Activated naive CD4-positive, alpha-beta T cell (primary cell): ENCODE measurements at places on chromosomes 6 and 20.

- no peak for DNase-seq
Observed at GRCh38 chr6:87481931-87482330, 9.2 kb downstream of the SLC35A1 start.

DNA sequence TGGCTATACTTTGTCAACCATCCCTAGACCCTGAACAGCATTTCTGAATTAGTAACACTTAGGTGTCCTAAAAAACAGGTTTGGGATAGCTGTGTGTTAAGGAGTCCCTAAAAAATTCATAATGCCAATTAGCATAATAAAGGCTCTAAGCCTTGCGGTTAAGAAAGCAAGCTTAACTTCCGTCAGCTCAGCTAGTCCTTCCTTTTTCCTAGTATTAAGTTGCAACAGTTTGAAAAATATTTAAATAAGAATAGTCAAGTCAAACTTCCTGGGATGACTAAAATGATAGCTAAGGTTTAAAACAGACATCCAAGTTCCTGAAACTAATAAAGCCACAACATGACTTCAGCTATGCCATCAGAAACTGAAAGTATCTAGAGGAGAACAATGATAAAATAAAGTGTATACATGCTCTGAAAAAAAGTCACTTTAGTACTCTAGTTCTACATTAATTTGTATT is 3.5 kb downstream of the AKIRIN2 start:
- no peak for DNase-seq

DNA sequence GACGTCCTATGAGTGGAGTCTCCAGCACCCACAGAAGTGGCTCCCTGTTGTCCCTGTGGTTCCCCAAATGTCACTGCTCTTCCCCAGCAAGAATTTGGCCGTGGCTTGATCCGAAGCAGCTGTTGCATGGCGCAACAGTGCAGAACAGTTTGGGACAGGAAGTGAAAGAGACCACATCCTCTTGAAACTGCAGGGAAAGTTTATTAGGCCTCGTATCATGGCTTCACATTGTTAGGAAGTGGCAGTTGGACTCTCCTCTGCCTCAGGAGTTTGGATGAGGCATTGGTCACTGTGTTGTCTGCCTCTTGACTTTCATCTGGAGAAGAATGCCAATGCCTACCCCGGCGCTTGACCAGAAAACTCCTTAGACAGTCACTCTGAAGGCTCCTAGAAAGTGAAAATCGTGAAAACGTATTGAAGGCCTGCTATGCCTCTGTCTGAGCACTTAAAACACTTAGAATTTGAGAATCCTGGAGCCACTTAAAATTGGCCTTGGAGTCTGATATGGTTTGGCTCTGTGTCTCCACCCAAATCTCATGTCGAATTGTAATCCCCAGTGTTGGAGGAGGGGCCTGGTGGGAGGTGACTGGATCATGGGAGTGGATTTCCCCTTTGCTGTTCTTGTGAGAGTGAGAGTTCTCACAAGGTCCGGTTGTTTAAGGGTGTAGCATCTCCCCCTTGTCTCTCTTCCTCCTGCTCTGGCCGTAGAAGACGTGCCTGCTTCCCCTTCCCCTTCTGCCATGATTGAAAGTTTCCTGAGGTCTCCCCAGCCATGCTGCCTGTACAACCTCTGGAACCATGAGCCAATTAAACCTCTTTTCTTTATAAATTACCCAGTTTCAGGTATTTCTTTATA is 334.9 kb upstream of the JARID2 start:
- DNase-seq, result no peak

DNA sequence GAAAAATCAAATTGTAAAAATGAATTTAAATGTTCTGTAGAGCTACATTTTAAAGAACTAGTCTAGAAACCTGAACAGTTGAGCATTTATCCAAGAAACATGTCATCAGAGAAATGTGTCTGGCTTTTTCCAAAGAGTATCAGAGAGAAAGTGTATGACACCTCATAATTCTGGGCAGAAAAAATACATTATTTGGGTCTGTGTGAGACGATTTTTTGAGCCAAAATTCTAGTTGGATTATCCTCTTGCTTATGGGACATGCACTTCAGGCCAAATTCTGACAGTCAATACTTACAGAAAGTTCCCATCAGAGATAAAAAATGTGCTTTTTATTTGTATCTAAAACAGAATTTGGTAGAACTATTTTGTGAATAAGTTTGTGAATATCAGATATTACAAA is 1242.7 kb downstream of the EPHA7 start:
- DNase-seq, result no peak

GRCh38 chr20:34143951-34144350 is 31.9 kb upstream of the EIF2S2 start:
- no peak for DNase-seq

GRCh38 chr6:143136647-143137046 is 76.0 kb downstream of the AIG1 start:
- no peak for DNase-seq

DNA sequence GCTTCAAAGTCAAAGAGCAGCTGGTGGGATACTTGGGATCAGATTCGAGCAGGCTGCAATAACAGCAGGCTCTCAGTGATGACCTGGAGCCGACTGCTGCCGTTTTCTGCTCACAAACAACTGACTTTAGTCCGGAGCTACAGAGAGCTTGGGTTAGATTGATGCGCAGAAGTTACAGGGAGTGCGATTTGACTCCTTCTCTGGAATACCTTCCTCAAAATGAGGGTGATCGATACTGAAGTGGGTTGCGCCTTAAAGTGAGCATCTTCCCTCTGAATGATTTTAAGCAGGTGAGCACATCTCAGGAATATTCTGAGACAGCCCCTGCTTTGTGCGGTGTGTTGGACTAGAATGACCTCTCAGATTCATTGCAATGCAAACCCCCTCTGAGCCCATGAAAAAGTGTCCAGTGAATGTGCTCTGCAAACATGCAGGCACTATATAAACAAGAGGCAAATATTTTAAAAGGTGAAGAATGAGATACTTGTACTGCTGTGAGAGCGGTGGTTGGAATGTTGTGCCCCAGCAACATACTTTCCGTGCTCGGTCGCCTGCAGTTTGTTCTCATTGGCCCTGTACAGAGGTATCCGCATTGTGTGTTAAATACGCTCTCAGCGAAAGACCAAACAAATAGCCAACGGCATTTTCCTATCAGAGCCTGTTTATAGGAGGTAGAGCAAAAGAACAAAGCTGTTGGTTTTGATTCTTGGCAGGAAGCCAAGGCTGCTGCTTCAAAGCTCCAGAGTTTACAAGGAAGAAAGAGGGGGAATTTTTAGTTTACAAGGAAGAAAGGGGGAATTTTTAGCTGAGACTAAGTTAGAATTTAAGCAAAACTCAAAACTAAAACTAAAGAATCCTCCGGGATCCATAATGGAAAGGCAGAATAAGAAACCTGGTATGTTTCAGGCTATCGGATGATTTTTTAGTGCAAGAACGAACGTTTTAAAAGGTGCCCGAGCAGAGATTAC is 67.7 kb downstream of the PHACTR2 start:
- DNase-seq, result no peak

DNA sequence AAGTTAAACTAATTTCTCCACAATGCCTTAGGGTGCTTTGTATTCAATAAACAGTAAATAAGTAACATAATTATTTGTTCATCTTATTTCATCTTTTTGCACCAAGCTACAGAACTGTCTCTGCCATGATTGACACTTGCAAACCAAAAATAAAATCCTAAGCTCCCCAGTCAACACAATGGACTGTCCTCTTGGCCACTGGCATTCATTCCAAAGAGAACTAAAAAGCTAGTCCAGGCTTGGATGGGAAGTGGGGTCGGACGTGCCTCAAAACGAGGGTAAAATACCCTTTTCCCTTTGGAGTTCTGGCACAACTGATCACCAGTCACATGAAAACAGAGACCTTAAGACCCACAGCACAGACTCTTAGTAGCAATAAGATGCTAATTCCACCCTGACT is 66.4 kb upstream of the THBS2 start:
- no peak for DNase-seq

DNA sequence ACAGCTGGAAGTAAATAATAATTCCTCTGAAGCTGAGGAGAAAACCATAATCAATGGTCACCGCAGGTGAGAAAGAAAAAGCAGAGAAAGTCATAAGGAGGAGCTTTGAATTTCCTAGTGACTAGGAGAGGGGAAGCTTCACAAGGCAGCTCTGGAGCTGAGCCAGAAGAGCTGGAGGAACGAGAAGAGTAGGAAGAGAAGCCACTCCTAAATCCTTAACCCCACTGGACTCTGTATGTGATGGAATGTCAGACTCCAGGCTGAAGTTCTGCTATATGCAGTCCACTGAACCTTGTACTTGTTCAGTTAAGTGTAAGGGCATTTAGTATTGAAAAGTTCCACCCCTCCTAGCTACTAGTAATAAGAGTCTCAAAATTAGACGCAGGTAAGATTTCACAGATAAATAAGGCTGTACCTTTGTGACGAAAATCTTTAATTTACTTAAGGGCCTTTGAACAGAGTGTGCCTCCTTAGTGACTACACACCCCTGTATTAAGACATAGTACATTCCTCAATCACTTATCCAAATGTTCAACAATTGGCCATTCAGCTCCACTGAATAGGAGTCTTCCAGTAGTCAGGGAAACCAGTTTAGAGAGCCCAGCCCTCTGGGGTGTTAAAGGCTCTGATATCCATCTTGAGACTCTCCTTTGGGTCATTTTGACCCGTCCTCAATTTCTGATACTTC is 71.4 kb upstream of the UFL1 start:
- DNase-seq, result no peak

GRCh38 chr6:29227235-29227634 is 56.5 kb downstream of the OR2J2 start:
- DNase-seq, result no peak
